ENCODE measurements at places on chromosomes 16 and 17.

DNA sequence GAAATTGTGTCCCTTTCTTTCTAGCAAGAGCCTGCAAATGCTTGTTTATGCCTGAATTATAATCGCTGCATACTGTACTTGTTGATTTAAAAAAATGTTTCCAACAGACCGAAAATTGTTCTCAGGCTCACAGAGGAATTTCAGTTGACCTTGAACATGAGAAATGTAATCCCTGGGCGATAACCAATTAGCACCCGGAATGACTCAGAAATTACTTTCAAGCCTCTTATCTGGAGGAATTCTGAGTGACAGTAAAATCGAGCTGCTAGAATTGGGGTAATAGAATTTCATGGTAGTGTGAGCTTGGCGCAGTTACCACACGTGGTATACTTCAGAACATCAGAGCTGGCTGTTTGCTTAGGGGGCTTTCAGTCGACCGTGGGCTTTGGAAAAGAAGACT is 139.1 kb upstream of the CACNG3 start:
- DNase-seq = no peak

- DNase-seq = no peak
Observed at GRCh38 chr17:78493450-78493849, 83.7 kb downstream of the DNAH17 start.

DNA sequence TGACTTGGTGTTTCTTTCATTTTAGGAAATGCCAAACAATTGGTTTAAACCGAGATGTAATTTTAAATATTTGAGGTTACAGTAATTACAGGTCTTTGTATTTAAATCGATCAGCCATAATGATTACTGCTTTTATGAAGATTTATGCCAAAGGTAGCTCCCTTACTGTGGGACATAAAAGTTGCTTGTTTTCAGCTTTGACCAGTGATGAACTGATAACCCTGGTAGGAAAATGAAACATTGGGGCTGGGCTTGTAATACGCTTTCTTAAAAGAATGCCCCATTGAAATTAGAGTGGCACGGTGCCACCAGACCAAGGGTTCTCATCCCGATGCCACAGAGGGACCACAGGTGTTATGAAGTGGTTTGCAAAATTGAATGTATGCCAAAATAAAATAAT is 7.3 kb downstream of the TNRC6A start:
- no peak for DNase-seq

- no peak for DNase-seq
Observed at GRCh38 chr16:75580-76501, 2.2 kb upstream of the MPG start.

GRCh38 chr17:32659419-32659842 is 172.6 kb downstream of the CDK5R1 start:
- DNase-seq = peak; percentile 83

DNA sequence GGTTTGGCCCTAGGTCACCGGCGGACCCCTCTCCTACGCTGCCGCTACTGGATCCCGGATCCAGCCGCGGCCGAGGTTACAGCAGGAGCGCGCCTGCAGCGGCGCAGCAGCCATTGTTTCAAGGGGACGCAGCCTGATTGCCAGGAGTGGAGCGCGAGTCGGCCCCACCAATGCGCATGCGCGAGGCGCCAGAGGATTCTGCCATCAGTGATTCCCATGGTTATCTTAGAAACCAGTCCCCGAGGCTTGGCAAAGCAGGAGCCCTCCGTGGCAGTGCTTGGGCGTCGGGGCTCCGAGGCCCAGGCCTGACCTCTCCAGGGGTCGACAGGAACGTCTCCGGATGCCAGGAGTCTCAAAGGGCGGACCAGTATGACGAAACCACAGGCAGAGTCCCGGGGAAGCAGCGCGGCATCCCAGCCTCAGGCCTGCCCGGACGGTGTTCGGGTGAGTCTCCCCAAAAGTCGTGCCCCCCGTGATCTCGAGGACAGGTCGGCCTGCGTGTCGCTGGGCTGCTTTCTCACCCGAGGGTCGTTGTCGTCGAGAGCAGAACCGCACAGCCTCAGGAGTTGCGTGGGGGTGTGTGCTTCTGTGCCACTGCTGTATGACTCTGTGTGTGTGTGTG is 608.5 kb downstream of the KCNJ18 start:
- no peak for DNase-seq

DNA sequence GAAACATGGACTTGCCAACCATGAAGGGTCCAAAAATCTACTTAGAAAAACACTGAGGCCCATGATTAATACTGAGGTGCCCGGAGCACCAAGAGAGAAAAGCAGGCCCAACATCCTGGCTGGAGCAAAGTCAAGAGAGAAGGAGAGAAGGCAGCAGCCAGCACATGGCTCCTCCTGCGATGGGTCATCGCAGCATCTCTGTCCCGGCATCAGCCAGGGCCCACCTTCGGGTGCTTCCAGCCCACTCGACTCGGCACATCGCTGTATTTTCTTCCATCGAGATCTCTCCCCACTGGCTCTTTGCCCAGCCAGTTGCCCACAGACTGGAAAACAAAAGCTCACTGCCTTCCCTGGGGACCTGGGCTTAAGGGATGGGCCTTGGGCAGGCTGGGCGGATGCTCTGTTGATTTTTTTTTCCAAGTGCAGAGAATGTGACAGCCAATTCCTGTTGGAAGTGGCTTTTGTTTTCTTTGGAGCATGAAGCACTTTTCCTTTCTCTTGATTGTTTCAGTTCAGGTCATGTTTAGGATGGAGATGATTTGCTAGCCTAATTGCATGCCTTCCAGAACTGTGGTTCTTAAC is 58.1 kb downstream of the CYB5B start:
- peak; percentile 5 for DNase-seq

- DNase-seq = no peak
Observed at GRCh38 chr16:72969146-72969545, 78.8 kb downstream of the ZFHX3 start.

DNA sequence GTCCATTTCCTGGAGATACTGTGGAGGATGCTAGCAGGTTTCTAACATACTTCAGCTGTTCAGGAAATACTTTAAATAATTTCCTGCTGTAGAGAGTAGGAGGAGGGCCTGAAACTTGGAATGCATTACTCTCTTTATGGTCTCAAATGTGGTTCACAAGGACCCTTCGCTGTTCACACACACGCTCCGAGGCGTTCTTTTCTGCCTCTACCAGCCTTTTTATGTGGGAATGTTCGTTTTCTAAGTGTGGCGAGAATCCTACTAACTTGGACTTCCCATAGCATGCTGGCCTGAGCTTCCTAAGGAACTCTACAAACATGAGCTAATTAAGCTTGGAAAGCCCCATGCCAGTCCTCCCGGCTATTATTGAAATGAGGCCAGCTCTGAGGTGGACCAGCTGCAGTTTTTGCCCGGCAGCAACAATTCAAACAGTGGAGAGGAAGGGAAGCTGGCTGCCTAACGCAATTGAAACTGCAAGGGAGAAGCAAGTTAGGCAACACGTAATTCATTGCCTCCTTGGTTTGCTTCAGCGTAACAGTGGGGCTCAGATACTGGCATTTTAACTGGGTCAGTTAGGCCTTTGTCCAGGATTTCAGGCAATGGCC is 18.9 kb downstream of the KPNA2 start:
- no peak for DNase-seq

DNA sequence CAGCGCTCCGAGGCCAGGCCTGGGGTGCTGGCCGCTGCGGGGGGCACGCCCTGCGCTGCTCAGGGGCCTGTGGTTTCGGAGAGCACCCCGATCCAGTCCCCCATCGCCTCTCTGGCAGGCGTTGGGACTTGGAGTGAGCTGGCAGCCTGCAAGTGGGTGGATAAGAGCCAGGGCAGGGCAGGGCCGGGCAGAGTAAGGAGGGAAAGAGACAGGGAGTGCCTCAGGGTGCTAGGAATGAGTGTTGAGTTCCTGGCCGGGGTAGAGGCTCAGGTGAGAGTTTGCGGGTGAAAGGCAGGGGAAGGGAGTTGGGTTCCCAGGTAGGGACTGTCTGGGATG is 1.3 kb downstream of the CDH13 start:
- DNase-seq = no peak

DNA sequence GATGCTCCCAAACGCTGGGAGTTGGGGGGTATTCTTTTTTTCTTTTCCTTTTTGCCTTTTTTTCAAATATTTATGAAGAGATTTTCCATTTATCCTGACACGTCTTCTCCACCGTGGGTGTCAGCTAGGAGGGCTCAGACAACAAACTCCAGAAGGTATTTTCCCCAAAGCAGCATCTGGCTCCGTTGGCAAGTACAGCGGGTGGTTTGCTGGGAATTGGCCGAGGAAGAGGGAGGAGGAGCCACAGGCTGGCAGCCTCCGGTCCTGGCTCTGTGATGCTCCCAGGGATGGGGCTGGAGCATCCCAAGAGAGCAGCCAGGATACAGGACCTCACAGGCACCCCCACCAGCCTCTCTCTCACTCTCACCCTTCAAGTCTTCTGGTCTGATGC is 10.9 kb upstream of the CACNG4 start:
- DNase-seq = peak; percentile 90

DNA sequence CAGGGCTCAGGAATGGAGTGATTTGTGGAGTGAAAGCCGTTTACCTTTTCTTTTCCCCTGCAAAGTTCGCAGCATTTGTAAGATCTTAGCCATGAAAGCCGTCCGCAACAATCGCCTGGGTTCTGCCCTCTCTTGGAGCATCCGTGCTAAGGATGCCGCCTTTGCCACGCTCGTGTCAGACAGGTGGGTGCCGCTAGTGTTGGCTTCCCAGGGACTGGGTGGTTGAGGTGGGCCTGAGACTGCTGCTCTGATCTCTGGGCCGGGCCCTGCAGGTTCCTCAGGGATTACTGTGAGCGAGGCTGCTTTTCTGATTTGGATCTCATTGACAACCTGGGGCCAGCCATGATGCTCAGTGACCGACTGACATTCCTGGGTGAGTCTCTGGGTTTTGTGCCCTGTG is 27.3 kb downstream of the NUP85 start:
- DNase-seq = no peak

- DNase-seq = no peak
Observed at GRCh38 chr17:16879686-16880085, 92.2 kb downstream of the TNFRSF13B start.

GRCh38 chr17:68185820-68186219 is 62.0 kb upstream of the AMZ2 start:
- DNase-seq = no peak

DNA sequence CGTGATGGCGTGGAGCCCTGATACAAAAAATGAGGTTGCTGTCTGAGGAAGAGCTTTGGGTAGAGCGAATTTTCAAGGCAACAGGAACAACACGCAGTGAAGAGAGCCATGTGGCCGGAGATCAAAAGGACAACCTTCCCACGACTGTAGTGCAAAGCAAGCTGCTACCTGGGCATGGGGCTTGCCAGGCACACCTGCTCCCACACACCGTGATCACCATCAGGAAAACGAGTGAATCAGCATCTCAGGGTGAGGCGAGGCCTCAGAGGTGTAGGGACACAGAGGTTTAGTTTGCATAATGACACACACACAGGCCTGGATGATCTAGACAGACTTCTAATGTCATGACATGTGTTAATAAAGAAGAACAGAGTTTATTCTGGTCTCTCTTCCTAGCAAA is 65.7 kb downstream of the PARN start:
- no peak for DNase-seq

- DNase-seq = no peak
Observed at GRCh38 chr17:68346448-68346847, 55.2 kb downstream of the ARSG start.

GRCh38 chr16:14562691-14563491 is 67.2 kb downstream of the PARN start:
- no peak for DNase-seq

DNA sequence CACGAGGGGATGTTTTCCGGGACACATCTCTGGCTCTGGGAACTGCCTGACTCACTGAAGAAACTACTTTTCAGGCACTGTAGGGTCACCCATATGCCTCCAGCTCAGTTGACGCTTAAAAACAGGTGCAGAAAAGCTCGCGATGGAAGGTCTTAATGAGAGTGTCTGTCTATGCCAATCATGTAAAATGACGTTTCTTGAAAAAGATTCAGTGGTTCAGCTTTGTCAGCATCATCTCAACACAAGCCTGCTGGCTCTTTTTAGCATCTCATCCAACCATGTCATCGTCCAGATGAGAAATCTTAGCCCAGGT is 27.5 kb downstream of the OR1D5 start:
- no peak for DNase-seq

DNA sequence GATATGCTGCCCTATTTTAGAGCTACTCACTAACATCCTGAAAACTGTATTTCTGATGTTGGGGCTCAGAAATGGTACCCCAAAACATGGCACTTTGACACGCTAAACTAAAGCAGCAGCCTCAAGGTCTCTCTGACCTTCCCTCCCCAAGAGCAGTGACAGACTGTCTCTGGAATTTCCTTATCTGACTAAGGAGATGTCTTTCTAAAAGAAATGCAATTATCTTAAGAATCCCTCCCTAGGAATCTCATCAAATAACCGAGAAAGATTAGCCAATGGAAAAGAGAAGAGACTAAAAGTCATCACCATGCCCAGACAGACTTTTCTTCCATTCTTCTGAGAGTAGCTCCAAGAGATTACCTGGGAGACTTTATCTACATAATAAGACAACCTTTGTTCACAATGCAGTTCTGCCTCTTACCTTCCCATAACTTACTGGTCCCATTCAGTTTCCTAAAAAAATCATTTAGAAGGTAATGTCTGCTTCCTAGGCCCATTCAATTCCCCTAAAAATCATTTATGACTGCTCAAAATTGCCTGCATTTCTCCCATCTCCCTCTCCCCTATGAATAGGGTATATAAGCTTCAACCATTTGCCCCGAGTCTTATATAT is 123.9 kb downstream of the CPPED1 start:
- DNase-seq = no peak

GRCh38 chr16:11618107-11618717 is 31.5 kb upstream of the LITAF start:
- DNase-seq = no peak

GRCh38 chr17:49699966-49700575 is 7.7 kb downstream of the SLC35B1 start:
- peak; percentile 72 for DNase-seq

DNA sequence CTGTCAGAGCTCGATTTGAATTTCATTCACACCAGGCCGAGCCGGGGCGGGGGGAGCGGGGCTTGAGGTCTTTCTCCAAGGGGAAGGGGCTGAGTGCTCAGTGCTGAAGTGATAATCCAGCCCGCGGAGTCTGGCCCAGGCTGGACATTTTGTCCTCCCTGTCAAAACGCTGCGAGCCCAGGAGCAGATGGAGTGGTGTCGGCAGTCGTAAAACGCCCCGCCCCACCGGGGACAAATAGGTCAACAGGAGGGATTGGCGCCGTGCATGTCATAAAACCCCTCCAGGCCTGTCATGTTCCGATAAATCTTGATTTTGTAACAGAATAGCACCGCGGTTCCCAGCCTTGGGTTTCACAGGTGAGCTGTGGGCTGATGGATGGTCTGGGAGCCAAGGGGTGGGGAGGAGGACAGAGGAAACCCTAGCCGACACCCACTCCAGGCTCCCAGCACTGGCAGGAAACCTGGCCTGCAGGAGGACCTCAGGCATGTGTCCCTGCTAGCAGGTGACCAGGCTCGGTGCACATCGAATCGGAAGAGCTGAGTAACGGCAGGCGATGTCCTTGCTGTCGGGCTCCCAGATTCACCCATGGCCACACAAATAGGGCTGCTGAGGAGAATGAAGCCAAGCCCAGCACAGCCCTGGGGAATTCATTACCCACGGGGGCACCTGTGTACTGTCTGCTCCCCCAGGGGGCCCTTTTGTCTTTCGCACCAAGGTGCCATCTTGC is 341.4 kb downstream of the FOXL1 start:
- no peak for DNase-seq

GRCh38 chr17:42313773-42314566 is 25.7 kb downstream of the STAT5A start:
- DNase-seq = no peak

GRCh38 chr17:21046216-21046615 is 3.4 kb upstream of the USP22 start:
- no peak for DNase-seq
